ENCODE measurements at places on chromosomes 3 and 15.

- DNase-seq = no peak
Measured at GRCh38 chr3:4757575-4758248, 221.5 kb upstream of the BHLHE40 start.

DNA sequence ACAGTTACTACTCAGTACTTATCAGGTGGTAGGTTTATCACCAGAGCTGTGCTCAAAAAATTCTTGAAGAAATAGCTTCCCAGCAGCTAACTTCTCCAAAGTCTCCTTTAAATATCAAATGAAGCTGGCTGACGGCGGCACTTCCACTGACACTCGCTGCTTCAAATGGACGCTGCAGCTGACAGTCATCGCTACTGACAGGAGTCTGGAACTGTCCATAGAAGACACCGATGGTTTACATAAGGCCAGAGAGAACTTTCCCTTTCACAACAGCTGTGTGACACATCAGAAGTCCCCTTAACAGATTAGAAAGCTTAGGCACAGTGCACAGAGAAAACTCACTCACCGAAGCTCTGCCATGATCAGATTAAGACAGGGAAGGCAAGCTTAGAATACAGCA, 270.2 kb downstream of the SHOX2 start:
- no peak for DNase-seq

DNA sequence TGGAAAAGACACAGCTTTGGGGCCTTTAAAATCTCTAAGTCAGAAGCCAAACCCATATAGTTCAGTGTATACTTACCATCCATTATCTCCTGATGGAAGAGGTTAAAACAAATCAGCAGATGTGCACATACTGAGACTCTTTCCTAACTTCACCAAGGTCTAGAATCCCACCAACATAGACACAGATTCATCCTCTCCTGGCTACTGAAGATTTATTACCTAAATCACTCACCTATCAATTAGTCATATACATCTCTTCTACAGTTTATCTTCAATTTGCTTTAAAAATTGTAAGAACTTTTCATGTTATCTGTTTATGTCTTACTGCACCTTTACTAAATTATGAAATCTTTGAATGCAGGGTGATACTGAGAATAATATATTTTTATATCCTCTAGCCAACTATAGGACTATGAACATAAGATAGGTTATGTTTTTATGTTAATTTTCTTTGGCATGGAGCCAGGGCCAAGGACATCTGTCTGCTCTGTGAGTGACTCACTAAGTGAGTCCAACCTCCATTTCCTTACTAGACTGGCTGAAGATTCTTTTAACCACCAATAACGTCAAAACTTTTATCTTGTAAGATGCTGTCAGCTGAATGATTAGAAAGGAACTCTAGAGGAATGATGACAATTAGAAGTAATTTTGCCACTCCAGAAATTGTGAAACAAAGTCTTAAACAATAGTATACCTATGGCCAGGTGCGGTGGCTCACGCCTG, 397.6 kb downstream of the FOXP1 start:
- DNase-seq = no peak

DNA sequence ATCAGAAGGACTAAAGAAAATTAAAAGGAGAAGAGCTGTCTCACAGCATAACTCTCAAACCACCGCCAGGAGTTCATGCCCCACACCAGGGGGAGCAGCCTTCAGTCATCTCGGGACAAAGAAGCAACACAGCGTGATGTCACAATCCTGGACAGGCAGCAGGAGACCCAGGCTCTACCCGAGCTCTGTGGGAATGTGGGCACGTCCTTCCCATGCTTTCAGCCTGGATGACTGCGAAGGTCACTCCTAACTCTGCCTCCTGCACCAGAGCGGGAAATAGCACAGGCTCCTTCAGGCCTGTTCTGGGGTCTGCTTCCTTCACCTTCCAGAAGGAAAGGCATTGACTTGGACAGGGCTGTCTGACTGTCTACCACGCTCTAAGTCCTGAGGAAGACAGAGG, 31.3 kb downstream of the NOX5 start:
- DNase-seq = no peak

DNA sequence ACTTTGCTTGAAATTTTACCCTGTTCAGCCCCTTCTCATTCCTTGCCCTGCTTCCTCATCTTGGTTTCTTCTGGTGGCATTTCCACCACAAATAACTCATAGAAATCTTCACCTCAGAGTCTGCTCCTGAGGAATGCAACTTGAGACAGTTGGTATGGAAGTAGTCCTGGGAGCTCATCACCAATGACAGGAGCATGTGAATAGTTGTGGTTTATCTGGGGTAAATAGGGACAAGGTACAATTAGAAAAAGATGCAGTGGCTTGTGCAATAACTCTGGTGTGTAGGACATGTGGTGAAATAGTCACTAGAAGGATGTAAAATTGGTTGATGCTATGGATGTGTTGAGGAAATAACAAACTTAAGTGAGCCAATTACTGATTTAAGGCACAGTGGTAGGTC, 72.7 kb upstream of the CHRNA7 start:
- no peak for DNase-seq

- DNase-seq = no peak
Measured at GRCh38 chr3:73950865-73951558, 326.3 kb upstream of the PDZRN3 start.

GRCh38 chr3:127263037-127263436, 24.8 kb downstream of the PRR20G start:
- no peak for DNase-seq

DNA sequence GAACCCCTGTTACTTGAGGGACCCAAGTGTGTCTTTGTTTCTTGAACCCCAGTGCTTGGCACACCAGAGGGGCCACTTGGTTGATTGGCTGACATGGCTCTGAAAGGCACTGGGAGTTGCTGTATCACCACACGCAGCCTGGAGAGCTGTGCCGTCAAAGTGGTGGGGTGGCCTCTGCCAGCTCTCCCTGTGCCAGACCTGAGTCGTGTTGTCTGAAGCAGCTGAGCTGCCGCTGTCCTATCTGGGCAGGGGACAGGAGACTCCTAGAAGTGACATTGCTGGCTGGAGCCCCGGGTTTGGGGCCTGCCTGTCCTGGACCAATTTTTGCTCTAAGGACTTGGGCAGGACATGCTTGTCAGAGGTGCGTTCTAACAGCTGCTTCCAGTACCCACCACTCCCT, 5.5 kb upstream of the SNX22 start:
- DNase-seq = no peak

DNA sequence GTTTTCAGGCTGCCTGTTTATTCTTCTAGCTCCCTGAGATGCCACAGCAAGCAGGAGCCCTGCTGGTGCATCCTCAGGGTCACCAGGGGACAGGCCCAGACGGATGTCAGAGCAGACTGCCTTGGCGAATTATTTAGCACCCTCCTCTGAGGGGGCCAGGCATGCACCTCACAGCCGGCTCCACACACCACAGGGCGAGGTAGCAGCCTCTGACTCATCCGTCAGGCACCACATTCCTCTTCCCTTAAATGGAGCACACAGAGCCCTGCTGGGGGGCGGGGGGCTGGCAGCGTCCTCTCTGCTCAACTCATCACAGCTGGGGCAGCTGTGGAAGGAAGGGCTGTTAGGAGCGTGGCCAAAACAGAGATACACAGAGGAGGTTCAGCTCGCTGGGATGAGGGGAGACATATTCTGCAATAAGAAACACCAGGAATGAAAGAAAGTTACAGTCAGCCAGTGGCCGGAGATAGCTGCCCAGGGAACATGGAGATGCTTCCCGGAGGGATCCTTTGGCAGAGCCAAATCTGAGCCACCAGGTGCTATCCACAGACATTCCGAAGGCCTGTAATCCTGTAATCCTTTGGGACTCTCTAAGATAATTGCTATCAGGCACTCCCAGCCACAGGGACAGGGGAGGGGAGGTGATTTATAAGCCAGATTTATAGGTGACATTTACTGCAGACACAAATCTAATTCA, 13.9 kb upstream of the PRICKLE2 start:
- no peak for DNase-seq

DNA sequence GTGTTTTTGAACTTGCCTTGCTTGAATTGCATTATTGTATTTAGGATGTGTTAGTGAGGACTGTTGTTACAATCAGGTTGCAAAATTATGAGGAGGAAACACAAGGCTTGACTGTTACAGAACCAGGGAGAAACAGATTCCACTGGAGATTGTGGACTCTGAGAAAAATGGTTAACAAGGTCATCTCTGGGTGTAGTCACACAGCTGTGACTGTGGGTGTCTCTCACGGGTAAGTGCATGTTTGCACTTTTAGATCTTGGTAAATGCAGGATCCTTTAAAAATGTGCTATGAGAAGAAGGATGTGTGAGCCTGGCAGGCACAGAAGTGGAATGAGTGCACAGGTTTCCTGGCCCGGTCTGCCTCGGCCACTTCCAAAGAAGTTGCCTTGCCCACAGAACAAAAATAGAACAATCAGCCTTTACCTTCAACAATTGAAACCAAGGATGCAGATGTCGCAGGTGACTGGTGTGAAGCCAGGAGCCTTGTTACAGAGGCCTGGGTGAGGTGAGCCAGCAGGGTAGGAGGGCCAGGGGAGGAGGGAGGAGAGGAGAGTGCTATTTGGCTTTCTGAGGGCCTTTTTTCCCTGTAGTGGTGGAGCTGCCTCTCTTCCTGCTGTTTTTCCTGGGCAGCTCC, 68.0 kb downstream of the ABHD5 start:
- no peak for DNase-seq

DNA sequence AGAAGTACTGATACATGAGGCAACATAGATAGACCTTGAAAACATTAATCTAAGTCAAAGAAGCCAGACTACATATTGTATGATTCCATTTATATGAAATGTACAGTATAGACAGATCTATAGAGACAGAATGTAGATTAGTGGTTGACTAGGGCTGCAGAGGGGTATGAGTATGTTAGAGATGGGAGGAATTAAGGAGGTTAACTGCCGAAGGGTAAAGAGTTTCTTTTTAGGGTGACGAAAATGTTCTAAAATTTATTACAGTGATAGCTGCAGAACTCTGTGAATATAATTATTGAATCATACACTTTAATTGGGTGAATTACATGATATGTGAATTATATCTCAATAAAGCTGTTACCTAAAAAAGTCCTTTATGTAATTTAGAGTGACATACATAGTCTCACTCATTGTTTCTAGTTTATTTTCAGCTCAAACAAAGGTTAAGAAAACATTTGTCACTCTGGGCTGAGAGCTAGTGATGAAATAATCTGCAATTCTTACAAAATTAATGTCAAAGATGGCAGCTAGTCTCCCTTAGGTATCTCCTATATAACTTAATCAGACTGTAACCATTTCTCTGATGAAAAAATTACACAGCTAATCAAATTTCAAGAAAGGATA, 61.4 kb downstream of the DENND4A start:
- DNase-seq = no peak

DNA sequence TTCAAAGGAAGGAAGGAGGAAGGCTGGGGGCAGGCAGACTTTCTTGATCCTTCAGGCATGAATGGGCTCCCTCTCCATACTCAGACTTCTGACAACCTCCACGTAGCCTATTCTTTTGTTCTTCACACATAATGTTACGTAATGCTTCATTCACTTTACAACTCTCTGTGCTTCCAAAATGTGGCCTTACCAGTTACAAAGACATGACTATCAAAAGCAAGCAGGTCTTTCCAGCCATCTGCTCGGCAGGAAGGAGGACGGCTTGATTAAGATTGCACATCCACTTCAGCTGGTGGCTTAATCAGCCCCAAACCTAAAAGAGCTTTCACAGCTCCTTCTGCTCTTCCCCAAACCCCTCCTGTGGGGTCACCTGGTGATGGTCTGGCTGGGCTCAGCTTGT, 263.2 kb downstream of the XXYLT1 start:
- peak; percentile 76 for DNase-seq

GRCh38 chr3:149783576-149783975, 8.8 kb downstream of the ANKUB1 start:
- DNase-seq = no peak

- DNase-seq = no peak
Measured at GRCh38 chr3:114640126-114640525, 346.3 kb downstream of the TIGIT start.

- DNase-seq = no peak
Measured at GRCh38 chr3:107216711-107217110, 160.5 kb upstream of the CCDC54 start.

DNA sequence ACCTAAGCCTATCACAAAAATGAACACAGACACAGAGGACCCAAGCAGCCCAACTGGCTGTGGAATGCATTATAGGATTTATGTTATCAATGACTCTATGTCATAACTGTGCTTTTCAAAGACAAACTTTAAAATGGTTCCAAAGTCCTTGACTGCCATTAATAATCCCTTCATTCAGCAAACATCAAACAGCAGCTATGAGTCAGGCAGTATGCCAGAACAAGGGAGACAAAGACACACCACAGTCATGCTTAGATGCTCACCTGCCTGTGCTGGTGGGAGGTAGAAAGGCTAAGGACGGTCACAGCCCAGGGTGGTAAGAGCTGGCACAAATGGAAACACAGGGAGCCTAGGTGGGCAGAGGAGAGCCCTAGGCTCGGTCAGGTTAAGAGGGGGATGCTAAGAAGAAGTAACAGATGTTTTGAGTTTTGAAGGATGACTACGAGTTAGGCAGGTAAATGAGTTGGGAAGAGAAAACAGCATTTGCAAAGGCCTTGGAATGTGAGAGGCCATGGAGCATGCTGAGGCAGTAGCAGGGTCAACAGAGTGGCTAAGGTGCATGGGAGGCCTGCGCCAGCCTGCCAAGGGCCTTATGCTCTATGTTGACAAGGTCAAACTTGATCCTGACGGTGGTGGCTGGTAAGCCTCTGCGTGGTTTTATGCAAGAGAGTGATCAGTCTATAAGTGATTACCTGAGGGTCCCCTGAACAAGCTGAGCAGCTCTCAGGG, 23.0 kb downstream of the NMNAT3 start:
- no peak for DNase-seq

- DNase-seq = peak; percentile 87
Measured at GRCh38 chr15:42736793-42737528, at the start of gene CDAN1. Gene CDAN1, minus strand, starts transcription at chr15:42737128. Its CDS starts 26 bp downstream, at chr15:42737102.

- DNase-seq = no peak
Measured at GRCh38 chr3:75332794-75333193, 331.3 kb upstream of the FRG2C start.

DNA sequence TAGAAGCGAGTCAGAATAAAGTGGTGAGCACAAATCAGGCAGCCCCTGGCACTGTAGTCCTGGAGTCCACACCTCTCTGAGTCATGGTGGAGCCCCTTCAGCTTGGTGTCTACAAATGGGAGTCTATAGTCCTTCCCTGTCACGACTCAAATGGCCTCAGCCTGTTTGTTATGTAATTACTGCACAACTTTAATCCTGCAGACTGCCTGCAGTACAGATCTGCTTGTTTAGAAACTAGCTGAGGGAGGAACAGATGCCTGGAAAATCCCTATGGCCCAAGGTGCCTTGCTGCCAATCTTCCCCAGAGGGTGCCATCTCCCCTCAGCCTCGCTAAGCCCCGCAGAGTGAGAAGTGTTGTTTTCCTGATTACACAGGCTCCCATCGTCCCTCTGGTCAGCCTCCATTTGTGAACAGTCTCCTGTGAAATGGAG, 3.9 kb upstream of the CXCR6 start:
- no peak for DNase-seq

DNA sequence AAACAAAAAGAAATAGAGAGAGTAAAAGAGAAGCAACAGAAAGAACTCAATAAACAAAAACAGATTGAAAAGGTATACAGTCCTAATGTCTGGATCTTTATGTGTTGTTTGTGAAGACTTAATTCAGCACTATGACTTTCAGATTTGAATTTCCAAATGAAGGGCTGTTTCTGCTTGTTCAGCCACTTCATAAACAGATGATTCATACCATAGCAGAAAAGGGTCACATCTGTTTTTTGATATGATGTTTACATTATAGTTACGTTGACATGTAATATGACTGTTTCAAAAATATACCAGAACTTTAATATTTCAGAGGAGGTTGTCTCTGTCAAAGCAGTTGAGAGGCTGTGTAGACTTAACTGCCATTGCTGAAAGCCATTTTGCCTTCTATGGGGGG, 24.1 kb downstream of the ASB14 start:
- DNase-seq = no peak

Measured in hematopoietic multipotent progenitor cell (in vitro differentiated cells).